Right ventricle myocardium inferior (tissue), 1 donor: ENCODE measurements at places on chromosomes 7 and 10.

DNA sequence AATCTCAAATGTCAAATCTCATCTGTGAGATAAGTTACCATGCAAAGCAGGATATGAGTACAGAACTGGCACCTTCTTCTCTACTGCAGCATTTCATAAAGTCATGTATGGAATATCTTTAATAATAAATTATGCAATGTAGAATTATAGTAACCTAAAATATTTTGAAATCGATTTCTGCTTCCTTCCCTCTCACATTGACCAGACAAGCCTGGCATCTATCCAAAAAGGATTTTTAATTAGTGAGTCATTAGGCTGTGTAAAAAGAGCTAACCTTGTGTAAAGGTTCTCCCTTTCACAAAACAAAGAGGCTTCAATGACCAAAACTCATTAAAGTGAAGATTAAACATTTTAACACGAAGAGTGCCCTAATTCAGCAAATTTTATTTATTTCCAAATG, 48.8 kb upstream of the EXOC6 start:
- no peak for DNase-seq

GRCh38 chr10:124830445-124830844, 28.8 kb downstream of the ABRAXAS2 start:
- no peak for DNase-seq

DNA sequence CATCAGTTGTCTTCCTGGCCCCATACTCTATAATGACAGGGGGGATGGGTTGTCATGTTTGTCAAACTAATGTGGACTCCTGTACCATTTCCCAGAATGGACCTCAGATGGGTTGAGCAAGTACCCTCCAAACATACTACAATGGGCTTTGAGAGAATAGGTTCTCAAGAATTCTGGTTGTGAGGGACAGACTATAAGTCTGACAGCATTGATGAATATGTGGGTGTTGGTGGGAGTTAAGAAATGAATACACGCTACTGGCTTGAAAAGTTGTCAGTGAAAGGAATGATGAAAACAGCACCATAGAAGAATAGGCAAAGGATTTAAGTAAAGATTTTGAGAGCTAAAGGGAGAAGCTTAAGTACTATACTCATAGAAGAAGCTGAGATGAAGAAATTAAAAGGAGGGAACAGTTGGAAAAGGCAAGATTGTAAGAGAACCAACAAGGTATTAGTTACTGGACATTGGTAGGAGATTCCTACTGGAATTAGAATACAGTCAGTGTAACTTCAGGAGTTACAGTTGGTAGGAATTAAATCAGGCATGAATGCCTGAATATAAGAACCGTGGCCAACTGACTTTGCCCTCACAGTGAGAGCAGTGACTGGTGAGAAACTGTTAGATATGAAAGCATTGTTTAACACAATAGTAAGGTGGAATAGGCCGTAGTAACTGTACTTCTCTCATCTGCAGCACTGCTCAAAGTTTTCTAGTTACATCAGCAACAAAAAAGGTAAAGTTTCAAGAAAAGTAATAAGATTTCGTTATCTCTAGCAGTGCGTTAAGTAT, 86.3 kb downstream of the LCOR start:
- DNase-seq = no peak

- no peak for DNase-seq
Measured at GRCh38 chr7:25831062-25831691, 320.8 kb upstream of the NFE2L3 start.

DNA sequence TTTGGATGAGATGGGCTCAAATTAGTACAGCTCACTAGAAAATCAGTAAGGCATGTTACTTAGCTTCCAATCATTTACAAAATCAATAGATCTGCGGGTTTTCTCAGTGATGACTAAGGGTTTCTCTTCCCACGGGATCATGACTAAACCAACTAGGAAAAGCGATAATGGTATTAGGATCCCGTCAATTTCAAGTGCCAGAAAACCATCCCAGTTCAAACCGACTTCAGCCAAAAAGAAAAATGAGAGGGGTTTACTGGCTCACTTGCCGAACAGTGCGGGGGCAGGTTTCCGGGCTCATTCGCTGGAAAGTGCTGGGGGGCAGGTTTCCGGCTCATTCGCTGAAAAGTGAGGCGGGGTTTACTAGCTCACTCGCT, 62.1 kb upstream of the LYZL2 start:
- no peak for DNase-seq

DNA sequence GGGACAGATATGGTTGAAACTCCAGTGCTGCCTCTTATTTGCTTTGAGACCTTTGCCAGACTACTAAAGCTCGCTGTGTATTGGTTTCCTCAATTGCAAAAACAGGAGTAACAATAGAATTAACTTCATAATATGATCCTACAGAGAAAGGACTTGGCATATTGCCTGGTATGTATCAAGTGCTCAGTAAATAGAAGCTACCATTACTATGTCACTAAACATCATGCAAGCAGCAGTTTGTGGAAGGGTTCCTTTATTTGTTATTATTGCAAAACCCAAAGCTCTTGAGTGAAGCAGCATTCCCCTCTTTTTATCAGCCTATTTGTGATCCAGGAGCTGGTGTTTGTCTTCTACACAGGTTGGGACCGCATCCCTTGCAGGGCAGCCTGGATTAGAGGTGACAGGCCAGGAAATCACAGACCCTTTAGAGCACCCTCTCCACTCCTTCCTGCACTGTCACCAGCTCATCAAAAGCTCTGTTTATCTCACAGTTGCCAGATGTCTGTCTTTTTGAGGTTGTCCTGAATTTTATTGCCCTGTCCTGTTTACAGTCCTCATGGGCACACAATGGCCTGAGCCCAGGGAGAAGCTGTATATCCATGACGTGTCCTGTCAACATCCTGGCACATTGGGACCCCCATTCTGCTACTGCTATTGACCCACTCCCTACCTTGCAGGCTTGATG, 121.5 kb downstream of the SNX10 start:
- no peak for DNase-seq

GRCh38 chr7:84181628-84182027, 13.0 kb downstream of the SEMA3A start:
- DNase-seq = no peak

DNA sequence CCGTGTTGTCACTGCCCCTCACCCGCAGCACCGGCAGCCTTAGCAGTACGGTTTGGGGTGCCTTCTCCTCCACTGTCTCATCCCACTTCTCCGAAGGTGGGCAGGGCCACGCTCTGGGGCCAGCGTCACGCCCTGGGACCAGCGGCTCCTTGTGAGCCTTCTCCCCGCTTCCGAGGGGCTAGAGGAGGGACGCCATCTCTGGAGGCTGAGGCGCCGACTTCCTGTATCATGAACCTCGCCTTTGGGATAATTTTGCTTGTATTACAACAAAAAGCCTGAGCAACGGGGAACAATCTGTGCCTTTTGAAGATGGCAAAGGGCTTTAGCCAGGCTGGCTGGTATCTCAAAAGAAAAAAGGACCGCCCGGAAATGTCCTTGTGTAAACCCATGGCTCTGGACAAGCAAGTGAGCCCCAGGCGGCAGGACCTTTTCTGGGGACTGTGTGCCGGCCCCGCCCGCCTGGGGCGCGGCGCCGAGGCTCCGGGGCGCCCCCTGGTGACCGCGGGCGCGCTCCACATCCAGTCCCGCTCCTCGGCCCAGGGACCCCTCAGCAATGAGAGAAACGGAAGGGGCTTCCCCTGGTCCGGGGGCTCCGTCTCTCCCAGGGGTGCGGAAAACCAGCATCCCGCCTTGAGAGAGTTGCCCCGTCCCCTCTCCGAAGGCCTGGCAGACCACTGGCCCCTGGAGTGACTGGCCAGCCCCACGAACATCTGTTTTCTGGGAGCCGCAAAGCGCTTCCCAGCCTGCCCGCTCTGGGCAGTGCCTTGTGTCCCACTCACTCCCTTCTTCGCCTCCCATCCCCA, 3.8 kb downstream of the DEPP1 start:
- peak; percentile 90 for DNase-seq

GRCh38 chr7:121341933-121342332, 13.1 kb downstream of the WNT16 start:
- no peak for DNase-seq

- no peak for DNase-seq
Measured at GRCh38 chr10:26628395-26628794, 69.1 kb upstream of the PDSS1 start.

DNA sequence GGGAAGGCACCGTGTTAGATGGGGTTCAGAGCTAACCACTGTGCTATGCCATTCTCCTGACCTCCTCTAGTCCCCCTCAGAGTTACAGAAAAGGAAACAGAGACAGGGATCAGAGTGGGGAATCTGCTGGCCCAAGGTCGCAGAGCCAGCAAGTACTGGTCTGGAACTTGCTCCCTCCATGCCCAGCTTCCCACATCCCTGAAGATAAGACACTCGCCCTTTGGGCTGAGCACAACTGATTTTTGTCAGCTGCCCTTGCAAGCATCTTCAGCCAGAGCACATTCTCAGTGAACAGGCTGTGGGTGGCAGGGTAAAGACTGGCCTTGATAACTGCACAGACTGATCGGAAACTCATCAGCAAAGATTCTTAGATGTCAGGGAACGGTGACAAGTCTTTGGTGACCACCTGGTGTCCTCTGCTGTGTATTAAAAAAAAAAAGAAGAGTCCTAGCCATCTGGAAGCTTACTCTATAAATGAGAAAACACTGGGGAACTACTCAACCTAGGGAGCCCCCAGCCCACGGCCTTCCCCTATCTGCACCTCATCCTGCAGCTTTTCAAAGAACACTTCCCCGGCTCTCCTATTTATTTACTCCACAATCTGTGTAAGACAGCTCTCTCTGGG, 1.3 kb upstream of the SORBS1 start:
- DNase-seq = no peak

- no peak for DNase-seq
Measured at GRCh38 chr10:63761243-63761642, 240.0 kb downstream of the REEP3 start.

GRCh38 chr10:124586142-124586541, 124.5 kb downstream of the LHPP start:
- DNase-seq = no peak

DNA sequence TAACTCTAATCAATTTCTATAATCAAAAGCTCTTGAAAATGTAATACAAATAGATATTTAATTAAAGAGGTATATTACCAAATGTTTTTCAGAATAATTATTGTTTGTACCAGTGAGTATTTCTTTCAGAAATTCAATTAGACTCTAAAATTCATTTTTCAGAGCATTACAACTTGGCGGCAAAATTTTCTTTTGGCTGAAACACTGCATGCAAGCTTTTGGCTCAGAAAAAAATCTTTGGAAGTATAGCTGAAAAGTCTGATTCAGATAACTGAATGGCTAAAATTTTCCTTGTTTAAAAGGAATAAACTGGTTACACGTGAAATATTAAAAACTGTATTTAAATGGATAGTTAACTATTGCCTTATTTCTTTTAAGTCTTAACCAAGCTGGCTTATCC, 202.6 kb upstream of the KAT6B start:
- DNase-seq = no peak

DNA sequence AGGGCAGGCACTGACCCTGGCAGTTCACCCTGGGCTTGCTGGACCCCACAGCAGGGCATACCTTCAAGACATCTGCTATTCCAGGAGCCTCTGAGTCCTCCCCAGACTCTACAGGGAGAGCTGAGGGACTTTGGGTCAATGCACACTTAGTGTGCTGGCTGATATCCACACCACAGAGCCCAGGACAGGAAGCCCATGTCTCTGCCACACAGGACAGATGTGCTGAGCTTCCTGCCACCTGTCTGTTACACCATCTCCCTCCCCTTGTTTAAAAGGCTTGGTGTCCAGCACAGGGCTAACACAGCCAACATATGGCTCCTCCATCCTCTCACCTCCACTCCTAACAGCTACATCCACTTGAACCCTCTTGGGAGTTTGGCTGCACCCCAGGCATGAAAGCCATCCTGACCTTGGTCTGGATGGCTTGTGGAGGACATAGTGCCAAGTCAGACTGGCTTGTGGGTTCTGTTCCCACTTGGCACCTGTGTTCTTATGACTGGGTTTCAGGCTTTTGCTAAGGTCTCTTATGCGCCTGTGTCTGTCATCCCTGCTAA, 529.8 kb downstream of the GALNT17 start:
- DNase-seq = no peak

GRCh38 chr7:28041508-28042314, 138.9 kb downstream of the JAZF1 start:
- DNase-seq = no peak

- DNase-seq = no peak
Measured at GRCh38 chr7:15593382-15593781, 31.6 kb upstream of the AGMO start.

- DNase-seq = peak; percentile 89
Measured at GRCh38 chr10:45420453-45421192, 46.6 kb downstream of the ALOX5 start.

- DNase-seq = no peak
Measured at GRCh38 chr10:89327803-89328441, at the start of gene IFIT3. TSS of gene IFIT3 (plus strand) at chr10:89327997. CDS start at chr10:89328074, 77 bp downstream.

DNA sequence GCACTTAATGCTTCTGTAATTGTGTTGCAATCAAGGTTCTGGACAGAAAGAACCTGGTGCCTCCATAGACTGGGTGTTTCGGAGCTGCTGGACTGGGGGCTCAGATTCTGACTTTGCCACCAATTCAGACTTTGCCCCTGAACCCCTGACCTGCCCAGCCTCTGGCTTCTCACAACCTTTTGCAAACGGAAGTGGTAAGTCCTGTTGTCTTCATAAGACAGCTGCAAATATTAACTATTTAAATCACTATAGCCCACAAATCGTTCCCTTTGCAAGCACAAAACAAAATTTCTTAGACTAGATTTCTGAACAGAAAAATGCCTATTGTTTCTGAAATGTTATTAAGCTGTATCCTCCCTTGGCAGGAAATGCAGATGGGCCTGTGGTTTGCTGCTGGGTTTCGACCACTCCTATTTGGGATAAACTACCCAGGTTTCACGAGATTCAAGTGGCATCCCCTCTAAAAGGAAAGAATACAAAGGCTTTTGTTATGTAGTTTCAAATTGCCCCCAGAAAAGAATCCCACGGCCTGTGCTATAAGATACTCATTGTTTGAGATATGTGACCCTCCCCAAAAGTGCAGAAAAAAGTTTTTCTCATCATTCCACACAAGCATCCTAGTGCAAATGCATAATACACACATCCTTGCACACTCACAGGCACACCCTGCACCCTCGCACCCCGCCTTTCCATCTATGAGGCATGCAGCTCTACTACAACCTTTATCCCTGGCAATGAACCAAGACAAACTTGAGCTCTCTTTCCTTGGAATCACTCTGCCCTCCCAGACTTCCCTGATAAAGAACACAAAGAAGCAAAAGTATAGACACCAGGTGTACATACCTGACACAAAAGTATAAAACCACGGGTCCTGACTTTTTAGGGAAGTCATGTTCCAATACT, 209.1 kb downstream of the PRPF18 start:
- DNase-seq = no peak

GRCh38 chr7:32036557-32036956, 33.6 kb downstream of the PDE1C start:
- DNase-seq = no peak

GRCh38 chr10:45373003-45373575, 927 bp upstream of the ALOX5 start:
- DNase-seq = no peak

GRCh38 chr10:124532106-124532641, 70.6 kb downstream of the LHPP start:
- peak; percentile 15 for DNase-seq

GRCh38 chr10:101781655-101781983, 1.6 kb downstream of the NPM3 start:
- DNase-seq = no peak
